ENCODE measurements at places on chromosomes 3 and 15. TPM values are rescaled to one million over a fixed set of nuclear protein-coding genes. Genes with fewer than 3 reads are reported as not detected.

CCDC174 gene
- total RNA-seq: 47.1 TPM

GRCh38 chr3:54731732-54732445 lies 196.0 kb downstream of the LRTM1 start:
- H3K27me3 ChIP-seq: no peaks in the 10 kb centered on the region
- DNase-seq: no peak
- H3K4me1 ChIP-seq: no peaks in the 10 kb centered on the region
- no peak overlapping the region for H3K4me3 ChIP-seq

GRCh38 chr3:172448661-172449465 lies 607 bp upstream of the GHSR start:
- DNase-seq: no peak
- H3K27me3 ChIP-seq: peaks cover 46% of the 10 kb centered on the region
- peaks cover 31% of the 10 kb centered on the region for H3K4me1 ChIP-seq
- H3K4me3 ChIP-seq: peak overlapping the region; percentile 40

DNA sequence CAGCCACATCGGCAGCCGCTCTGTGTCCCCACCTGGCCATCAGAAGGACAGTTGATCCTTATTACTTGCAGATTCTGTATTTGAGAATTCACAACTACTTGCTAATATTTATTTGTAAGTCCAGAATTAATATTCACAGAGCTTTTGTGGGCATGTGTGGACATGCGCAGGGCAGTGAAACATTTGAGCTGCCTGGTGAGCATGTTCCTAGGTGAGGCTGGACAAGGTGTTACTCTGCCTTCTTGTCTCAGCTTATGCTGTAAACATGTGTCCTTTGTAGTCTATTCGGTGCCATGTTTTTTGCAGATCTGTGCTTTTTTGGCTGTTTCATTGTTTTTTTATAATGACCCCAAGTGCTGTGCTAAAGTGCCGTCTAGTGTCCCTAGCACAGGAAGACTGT lies 15.6 kb downstream of the FAH start:
- H3K27me3 ChIP-seq: no peaks in the 10 kb centered on the region
- H3K4me3 ChIP-seq: no peak overlapping the region
- peaks cover 10% of the 10 kb centered on the region for H3K36me3 ChIP-seq
- peaks cover 3% of the 10 kb centered on the region for H3K4me1 ChIP-seq
- H3K27ac ChIP-seq: no peak overlapping the region

DNA sequence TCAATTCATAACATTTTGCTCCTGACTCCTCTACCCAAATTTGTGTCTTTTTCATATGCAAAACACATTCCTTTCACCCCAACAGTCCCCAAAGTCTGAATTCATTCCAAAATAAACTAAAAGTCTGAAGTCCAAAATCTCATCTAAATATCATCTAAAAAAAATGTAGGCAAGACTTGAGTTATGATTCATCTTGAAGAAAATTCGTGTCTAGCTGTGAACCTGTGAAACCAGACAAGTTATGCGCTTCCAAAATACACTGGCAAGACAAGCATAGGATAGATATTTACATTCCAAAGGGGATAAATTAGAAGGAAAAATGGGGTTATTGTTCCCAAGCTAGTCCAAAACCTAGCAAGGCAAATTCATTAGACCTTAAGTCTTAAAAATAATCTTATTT lies 1302.0 kb upstream of the GBE1 start:
- no peaks in the 10 kb centered on the region for H3K4me1 ChIP-seq
- DNase-seq: no peak
- no peak overlapping the region for H3K4me3 ChIP-seq
- no peaks in the 10 kb centered on the region for H3K27me3 ChIP-seq
- H3K36me3 ChIP-seq: no peaks in the 10 kb centered on the region

DNA sequence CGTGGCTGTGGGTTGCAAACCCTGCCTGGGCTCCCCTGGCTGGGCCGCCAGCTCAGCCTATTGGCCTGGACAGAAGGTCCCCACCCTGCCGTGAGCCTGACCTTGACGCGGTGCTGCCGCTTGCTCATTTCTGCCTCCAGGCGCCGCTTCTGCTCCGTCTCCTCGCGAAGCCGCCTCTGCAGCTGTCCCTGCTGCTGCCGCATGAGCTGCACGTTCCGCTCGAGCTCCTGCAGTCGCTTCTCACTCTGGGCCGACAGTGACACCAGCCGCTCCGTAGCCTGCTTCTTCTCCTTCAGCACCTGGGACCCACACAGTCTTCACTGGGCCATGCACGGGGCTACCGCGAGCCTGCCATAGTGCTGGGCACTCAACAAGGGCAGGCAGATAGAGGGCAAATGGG lies 21.7 kb downstream of the KIF7 start:
- H3K4me3 ChIP-seq: no peak overlapping the region
- no peaks in the 10 kb centered on the region for H3K27me3 ChIP-seq
- no peaks in the 10 kb centered on the region for H3K4me1 ChIP-seq
- H3K36me3 ChIP-seq: no peaks in the 10 kb centered on the region

GRCh38 chr3:16303037-16303575 lies 38.1 kb downstream of the OXNAD1 start:
- peaks cover 93% of the 10 kb centered on the region for H3K36me3 ChIP-seq
- H3K27ac ChIP-seq: peak overlapping the region; percentile 99
- peak overlapping the region; percentile 97 for H3K4me3 ChIP-seq
- H3K4me1 ChIP-seq: peaks cover 95% of the 10 kb centered on the region

All from naive thymus-derived CD8-positive, alpha-beta T cell (primary cell).